ENCODE measurements at places on chromosomes 16 and 17.

GRCh38 chr17:66459811-66460270 is 157.4 kb downstream of the PRKCA start:
- DNase-seq, result no peak

- no peak for DNase-seq
These were observed 21.1 kb downstream of the ACSM1 start for GRCh38 chr16:20676268-20676825.

- no peak for DNase-seq
These were observed 64.3 kb downstream of the PGS1 start for GRCh38 chr17:78442648-78443218.

DNA sequence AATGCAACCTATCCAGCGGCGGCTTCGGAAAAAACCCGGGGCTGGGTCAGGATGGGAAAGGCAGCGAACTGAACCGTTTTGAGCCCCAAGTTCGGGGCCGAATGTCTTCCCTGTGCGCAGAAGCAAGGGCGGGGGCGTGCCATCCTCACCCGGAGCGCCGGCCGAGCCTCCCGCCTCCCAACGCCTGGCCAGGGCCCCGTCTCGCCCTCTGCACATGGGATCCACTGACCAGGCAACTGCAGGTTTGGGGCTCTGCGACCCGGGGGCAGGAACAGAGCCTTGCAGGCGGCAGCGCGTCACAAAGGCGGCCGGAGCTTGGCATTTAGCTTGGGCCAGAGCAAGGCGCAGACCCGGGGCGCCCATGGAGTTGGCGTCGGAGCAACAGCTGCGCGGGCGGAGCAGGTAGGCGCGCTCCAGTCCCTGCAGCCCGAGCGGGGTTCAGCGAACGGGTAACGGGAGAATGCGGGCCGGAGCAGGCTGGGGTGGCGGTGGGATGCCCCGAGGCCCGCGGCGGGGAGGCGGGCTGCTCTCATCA is at the start of gene FBXO39:
TSS of gene FBXO39 (plus strand) at position 345 of the 535 bp plus-strand sequence. CDS start 3,654 bp downstream, outside the sequence.
- no peak for DNase-seq

- DNase-seq, result no peak
These were observed 183.4 kb downstream of the ZNF18 start for GRCh38 chr17:11813871-11814270.

DNA sequence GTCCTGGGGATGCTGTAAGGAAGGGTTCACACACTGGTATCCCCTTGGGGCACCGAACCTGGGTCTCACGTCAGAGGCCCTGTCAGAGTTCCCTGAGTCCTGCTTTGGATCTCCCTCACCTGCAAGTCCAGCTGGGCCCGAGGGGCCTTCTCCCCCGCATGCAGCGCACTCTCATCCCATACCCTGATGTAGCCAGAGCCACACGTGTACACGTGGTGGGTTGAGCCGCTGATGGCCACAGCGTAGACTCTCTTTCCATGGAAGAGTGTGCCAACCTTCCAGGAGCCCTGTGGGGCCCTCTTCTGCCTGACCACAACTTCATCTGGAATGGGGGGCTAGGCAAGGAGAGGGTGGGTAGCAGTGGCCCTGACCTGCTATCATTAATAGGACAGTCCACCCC is 9.9 kb downstream of the TLE7 start:
- DNase-seq, result no peak

- DNase-seq, result no peak
These were observed 898.2 kb upstream of the GOT2 start for GRCh38 chr16:59632276-59632855.

GRCh38 chr16:520847-521246 is 6.7 kb upstream of the CAPN15 start:
- DNase-seq, result no peak

- no peak for DNase-seq
These were observed 46.7 kb downstream of the WNT3 start for GRCh38 chr17:46771561-46772474.

GRCh38 chr16:85179344-85180046 is 67.2 kb upstream of the CIBAR2 start:
- no peak for DNase-seq

DNA sequence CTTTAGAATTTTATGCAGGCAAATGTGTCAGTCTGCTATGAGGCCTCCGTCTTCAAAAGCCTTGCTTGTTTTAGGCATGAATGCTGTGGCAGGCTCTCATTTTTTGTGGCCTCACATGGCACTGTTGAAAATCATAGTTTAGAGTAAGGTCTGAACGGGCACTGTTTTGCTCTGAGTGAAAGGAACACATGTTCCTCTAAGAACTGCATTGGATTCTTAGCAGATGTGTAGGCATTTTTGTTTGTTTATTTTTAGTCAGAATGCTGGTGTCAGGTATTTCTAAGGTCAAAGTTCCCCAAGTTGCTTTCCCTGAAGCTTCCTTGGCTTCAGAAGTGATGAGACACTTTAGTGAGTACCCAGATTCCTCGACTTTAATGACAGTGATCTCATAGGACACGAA is 173.7 kb downstream of the HS3ST3B1 start:
- DNase-seq, result no peak

DNA sequence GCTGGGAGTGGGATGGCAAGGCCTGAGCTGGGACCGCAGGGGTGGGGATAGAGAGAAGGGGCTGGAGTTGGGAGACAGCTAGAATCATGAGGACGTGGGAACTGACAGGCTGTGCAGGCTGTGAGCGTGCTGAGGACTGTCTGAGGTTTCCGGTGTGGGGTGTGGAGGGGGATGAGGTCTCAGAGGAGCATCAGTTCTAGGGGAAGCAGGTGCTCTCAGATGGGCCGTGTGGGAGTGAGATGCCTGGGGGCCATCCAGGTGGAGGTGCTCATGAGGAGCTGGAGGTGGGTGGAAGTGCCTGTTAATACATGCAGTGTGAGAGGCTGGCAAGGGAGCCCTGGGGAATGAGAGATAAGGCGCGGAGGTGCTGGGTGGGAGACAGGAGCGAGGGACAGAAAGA is 27.2 kb downstream of the HASPIN start:
- DNase-seq, result no peak

DNA sequence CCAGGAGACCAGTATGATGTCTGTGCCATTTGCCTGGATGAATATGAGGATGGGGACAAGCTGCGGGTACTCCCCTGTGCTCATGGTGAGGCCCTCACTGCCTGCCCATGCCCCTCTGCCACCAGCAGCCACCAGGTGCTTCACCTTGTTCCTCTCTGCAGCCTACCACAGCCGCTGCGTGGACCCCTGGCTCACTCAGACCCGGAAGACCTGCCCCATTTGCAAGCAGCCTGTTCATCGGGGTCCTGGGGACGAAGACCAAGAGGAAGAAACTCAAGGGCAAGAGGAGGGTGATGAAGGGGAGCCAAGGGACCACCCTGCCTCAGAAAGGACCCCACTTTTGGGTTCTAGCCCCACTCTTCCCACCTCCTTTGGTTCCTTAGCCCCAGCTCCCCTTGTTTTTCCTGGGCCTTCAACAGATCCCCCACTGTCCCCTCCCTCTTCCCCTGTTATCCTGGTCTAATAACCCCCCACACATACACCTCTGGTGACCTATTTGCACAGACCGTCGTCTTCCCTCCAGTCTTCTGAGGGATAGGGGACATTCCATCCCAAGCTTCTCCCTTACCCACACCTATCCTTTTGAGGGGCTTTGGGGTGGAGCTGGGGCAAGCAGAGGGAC is 3.7 kb downstream of the PFN1 start:
- DNase-seq, result no peak

- DNase-seq, result no peak
These were observed 330.0 kb upstream of the SOX9 start for GRCh38 chr17:71790791-71791190.

- DNase-seq, result no peak
These were observed 35.1 kb upstream of the GSE1 start for GRCh38 chr16:85577899-85578598.

- DNase-seq, result no peak
These were observed 4.7 kb downstream of the DUSP14 start for GRCh38 chr17:37494401-37494831.

DNA sequence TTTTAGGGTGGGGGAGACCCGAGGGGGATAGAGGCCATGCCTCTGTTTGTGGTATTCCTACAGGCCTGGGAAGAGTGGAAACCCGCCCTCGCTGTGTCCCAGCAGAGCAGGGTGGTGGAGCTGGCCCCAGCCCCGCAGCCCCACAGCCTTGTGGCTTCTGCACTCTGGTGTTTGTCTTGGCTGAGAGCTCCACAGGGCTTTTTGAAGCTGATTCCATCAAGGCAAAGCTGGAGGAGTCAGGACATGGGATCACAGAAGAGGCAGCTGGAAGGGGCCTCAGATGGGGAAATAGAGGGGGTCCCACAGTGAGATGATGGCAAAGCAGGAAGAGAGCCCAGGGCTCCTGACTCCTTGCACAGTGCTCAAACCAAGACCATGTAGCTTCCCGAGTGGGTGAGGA is 5.0 kb upstream of the WFIKKN2 start:
- no peak for DNase-seq

GRCh38 chr17:48155889-48156611 is 48.5 kb downstream of the SNX11 start:
- no peak for DNase-seq

GRCh38 chr16:84036982-84037425 is 5.6 kb downstream of the SLC38A8 start:
- DNase-seq, result no peak

- no peak for DNase-seq
These were observed 93.3 kb downstream of the HELZ start for GRCh38 chr17:67151717-67152116.

DNA sequence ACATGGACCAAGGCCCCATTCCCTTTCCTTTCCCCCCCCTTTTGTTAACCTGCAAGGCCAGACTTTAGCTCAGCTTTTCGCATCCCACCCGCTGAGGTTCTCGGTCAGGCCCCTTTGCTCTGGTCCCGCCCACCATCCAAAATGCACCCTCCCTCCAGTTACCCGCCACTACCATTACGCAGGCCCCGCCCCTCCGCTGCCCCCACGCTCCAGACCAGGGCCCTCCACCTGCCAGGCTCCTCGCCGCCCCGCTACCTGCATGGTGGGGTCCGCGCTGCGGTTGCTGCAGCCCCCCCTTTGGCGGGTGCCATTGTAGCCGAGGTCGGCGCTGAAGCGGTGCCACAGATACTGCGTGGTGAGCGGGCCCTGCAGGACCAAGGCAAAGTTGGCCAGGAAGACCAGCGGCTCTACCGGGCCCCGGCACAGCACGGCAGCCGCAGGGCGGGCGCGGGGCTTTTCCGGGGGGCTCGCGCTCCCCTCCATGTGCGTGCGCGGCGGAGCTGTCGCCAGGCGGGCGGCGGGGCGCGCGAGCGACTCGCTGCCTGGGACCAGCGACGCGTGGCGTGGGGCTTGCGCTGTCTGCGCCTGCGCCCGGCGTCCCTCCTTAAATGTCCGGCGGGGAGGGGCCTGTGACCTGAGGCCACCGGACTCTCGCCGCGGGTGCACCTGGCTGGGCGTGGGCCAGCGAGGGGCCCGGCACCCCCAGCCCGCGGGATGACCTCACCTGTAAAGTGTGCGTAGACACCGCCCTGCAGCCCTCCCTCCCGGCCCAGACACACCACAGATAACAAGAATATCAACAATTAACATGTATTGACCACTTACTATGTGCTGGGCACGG is at the start of gene SLC46A1:
TSS of gene SLC46A1 (minus strand) at position 581 of the 841 bp plus-strand sequence. CDS start at position 483, 98 bp downstream.
- no peak for DNase-seq

DNA sequence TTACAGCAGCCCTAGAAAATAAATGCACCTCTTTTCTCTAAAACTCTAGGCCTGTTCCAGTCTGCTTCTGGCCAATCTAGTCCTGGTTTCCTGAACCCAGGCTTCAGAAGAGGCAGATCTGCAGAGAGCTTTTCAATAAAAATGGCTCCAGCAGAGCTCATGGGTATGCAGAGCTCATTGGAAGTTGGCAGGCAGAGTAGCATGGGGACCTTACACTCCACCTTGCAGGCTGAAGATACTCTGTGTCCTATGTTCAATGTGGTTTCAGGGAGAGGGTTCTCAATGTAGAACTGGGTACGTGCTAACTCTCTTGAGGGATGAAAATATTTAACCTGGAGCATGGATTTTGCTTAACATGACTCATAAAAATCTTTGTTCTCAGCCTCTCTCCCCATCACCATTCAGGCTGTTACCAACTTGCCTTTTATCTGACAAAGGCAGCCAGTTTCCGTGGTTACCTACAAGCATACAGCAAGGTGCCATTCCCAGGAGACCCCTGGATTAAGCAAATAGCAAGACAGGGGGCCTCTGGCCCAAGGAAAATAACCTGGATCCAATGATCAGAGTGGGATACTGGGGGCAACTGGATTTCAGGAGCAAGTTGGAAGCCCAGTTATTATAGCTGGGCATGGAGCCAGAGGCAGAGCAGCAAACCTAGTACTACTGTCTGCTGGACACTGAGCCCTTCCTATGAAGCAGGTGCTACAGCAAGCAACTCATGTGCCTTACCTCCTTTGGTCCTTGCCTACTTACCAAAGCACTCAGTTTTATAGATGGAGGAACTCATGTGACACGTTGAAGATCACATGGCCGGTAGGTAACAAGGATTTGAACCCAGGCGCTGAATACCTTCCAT is 98.2 kb upstream of the DHX40 start:
- DNase-seq, result no peak

GRCh38 chr17:13485327-13485726 is 116.4 kb downstream of the HS3ST3A1 start:
- no peak for DNase-seq

DNA sequence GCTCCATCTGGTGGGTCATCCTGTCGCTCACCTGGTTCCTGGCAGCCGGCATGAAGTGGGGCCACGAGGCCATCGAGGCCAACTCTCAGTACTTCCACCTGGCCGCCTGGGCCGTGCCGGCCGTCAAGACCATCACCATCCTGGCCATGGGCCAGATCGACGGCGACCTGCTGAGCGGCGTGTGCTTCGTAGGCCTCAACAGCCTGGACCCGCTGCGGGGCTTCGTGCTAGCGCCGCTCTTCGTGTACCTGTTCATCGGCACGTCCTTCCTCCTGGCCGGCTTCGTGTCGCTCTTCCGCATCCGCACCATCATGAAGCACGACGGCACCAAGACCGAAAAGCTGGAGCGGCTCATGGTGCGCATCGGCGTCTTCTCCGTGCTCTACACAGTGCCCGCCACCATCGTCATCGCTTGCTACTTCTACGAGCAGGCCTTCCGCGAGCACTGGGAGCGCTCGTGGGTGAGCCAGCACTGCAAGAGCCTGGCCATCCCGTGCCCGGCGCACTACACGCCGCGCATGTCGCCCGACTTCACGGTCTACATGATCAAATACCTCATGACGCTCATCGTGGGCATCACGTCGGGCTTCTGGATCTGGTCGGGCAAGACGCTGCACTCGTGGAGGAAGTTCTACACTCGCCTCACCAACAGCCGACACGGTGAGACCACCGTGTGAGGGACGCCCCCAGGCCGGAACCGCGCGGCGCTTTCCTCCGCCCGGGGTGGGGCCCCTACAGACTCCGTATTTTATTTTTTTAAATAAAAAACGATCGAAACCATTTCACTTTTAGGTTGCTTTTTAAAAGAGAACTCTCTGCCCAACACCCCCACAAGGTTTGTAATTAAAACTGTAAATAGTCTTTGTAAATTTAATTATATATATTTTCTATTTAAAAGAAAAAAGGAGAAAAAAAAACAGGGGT is 1.7 kb downstream of the FZD2 start:
- DNase-seq, result no peak

All from stimulated activated CD8-positive, alpha-beta memory T cell treated with anti-CD3 and anti-CD28 coated beads, Interleukin-12 subunit alpha, Interleukin-12 subunit beta, amount 100 ng/mL, for 1 hour (primary cell).